ENCODE measurements at places on chromosomes 3 and 15. TPM values are rescaled to one million over a fixed set of nuclear protein-coding genes. Genes with fewer than 3 reads are reported as not detected.

FAM3D gene
- total RNA-seq, result 4.0 TPM

PP2D1 gene
- total RNA-seq, result not detected

ZNF774 gene
- total RNA-seq, result 1.4 TPM

CLDN16 gene
- 1.7 TPM for total RNA-seq

FOXB1 gene
- total RNA-seq, result not detected

THSD4 gene
- total RNA-seq, result 25.3 TPM

SEMA3F gene
- 133 TPM for total RNA-seq

MON1A gene
- 12.4 TPM for total RNA-seq

ROPN1 gene
- total RNA-seq, result 6.0 TPM

EEF1AKMT4 gene
- 4.3 TPM for total RNA-seq
